Thyroid gland (tissue), 4 donors: ENCODE measurements at places on chromosomes 12 and 14. TPM values are rescaled to one million over a fixed set of nuclear protein-coding genes. Genes with fewer than 3 reads are reported as not detected.

BICDL1 gene
- total RNA-seq, result 10.5 TPM

LIN7A gene
- 21.4 TPM for total RNA-seq

SERPINA5 gene
- 1.4 TPM for total RNA-seq

FAR2 gene
- total RNA-seq, result 3.3 TPM
